ENCODE measurements at places on chromosomes 6 and 20.

GRCh38 chr6:68876792-68877493 is 241.9 kb downstream of the ADGRB3 start:
- no peak for DNase-seq

DNA sequence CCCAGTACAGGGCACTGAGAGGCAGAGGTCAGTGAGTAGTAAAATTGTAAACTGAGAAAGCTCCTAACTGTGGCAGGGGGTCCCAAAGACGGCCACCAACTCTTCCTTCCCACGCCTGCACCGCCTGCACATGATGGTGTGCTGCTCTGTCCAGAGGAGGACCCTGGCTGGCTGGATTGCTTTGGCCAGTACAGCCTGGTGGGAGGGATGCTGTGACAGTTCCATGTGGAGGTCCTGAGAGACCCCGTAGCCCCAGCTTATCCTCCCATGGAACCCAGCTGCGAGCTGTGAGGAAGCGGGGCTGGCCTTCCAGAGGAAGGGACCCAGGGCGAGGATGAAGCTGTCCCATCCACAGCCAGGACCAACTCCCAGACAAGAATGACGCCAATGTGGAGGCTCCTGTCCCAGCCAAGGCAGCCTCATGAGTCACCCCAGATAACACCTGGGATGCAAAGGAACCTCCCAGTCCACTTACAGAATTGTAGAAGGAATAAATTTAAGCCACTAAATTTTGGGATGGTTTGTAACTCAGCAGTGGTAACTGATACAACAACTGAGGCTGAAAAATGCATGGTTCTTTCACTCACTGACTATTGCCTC is 2.0 kb upstream of the ACSS1 start:
- DNase-seq, result no peak

DNA sequence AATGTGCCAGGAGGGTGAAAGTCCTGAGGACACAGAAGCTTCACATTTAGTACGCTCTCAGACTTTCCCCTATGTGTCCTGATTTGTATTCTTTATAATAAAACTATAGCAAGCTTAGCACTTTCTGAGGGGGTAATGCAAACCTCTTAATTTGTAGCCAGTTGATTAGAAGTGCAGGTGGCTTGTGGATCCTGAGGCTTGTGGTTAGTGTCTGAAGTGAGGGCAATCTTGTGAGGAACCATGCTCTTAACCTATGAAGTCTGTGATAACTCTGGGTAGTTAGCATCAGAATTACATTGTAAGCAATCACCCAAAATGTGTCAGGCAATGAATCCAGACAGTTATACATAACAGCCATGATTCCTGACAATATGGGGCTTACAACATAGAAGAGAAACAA is 51.1 kb downstream of the LHFPL5 start:
- DNase-seq, result no peak

DNA sequence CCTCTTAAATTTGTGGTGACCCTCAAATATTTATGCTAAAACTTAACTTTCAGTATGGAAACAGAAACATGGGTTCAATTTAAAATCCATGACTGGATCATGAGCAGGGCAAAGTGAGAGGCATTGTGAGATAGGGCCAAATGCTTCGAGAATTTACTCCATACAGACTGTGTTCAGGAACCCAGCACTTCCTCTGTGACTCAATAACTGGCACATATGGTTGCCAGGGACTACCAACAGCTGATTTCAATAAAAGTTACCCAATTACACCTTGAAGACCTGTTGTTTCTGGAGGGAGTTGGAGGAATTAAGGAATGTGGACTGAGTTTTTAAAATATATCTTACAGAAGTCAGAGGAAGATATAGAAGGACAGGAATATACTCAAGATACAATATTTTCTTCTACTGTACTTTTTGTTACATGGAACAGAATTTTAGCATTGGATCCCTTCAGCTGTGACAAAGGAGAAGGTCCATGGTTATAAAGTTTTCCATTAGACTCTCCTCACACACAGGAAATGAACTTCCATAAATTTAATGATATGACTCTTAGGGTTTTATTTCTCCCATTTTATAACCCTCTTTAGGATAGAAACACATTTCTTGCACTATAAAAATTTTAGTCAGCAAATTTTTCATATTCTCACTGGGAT is 258.5 kb downstream of the KHDC1L start:
- no peak for DNase-seq

GRCh38 chr6:105886066-105886813 is 199.9 kb upstream of the PRDM1 start:
- DNase-seq, result no peak

GRCh38 chr6:63858691-63859090 is 223.1 kb downstream of the PHF3 start:
- DNase-seq, result no peak

DNA sequence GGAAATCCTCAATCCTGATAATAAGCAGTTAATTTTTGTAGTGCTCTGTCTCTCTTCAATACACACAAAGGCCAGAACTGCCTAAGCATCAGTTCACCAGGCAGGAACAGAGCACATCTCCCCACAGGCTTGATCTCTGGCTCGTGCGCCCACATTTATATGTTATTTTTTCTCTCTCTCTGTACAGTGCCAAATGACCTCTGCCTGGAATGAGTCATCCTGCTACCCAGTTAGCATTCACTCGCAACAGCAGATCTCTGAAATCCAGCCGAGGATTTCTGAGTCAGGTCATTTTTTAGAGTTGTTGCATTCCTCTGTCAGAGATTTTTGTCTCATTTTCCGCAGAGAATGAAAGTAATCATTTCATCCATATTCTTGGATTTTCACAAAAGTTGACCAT is 107.1 kb downstream of the COL12A1 start:
- no peak for DNase-seq

GRCh38 chr6:168715643-168716481 is 274.9 kb downstream of the SMOC2 start:
- DNase-seq, result no peak

- DNase-seq, result no peak
Observed at GRCh38 chr20:53527196-53527595, 66.4 kb downstream of the ZNF217 start.

- peak; percentile 42 for DNase-seq
Observed at GRCh38 chr20:37518606-37519507, 2.2 kb upstream of the NNAT start.

DNA sequence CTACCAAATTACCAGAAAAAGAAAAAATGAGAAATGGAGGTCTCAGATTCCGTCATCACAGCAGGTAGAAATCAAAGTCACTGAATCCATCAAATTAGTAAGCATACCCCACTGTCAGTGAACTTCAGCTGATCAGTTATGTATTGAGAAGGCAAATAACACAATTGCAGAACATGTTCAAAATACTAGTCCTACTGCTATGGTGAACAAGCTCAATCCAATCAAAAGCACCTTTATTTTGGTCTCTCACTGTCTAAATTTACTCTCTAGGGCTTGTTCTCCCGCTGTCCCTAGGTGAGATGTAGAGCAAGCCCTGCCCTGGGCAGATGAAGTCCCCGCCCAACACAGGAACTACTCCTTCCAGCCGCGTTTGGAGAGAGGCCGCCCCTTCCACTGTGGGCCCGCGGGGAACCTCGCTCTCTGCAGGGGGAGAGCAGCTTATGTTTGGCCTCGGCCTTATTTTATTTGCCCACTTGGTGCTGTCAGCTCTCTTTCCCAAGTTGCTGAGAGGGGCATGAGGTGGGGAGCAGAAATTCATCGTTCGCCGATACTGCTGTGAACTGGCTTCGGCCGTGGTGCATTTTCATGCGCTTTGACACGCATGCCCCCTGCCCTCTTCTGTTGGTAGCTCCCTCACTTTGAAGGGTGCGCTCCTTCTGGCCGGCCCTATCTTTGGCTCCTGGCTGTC is 14.3 kb upstream of the MAP1LC3A start:
- no peak for DNase-seq

GRCh38 chr6:163387317-163387716 is 27.2 kb upstream of the QKI start:
- DNase-seq, result no peak

DNA sequence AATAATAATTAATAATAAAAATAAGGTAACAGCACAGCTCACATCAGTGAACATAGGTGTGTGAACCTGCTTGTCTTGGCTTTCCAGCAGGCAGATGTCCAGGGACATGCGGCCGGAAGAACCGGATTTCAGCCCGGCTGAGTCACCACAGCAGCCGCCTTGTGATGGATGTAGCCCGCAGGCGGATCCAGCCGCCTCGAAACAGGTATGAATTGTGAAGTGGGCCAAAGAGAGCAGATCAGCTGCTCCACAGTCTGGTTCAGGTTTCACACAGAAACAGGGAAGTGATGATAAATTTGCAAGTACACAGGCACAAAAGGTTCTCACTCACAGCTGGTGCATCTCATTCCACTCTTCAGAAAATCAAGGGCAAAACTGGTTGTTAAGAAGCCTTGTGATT is 55.1 kb downstream of the ID4 start:
- no peak for DNase-seq

GRCh38 chr6:33019372-33019771 is 10.0 kb upstream of the HLA-DOA start:
- DNase-seq, result no peak

- peak; percentile 17 for DNase-seq
Observed at GRCh38 chr6:11575408-11576033, 38.0 kb downstream of the TMEM170B start.

DNA sequence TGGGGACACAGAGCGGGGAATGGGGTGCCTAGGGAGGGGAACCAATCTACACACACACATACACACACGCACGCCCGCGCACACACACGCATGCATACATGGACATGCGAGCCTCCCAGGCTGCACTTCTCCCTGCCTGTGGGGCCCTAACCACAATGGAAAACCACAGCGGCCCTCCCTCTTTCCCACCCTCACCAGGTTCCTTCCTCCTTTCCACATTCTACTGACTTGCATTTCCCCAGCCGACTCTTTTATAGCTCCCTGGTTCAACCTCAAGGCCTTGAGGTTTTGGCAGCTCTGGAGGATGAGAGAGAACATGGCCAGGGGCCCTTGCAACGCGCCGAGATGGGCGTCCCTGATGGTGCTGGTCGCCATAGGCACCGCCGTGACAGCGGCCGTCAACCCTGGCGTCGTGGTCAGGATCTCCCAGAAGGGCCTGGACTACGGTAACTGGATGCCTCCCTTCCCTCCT is at the start of gene BPI:
BPI (plus strand) TSS at position 249 of the 472 bp plus-strand sequence; CDS start at position 317, 68 bp downstream.
- DNase-seq, result no peak

- no peak for DNase-seq
Observed at GRCh38 chr6:106426250-106426970, 65.9 kb downstream of the CRYBG1 start.

DNA sequence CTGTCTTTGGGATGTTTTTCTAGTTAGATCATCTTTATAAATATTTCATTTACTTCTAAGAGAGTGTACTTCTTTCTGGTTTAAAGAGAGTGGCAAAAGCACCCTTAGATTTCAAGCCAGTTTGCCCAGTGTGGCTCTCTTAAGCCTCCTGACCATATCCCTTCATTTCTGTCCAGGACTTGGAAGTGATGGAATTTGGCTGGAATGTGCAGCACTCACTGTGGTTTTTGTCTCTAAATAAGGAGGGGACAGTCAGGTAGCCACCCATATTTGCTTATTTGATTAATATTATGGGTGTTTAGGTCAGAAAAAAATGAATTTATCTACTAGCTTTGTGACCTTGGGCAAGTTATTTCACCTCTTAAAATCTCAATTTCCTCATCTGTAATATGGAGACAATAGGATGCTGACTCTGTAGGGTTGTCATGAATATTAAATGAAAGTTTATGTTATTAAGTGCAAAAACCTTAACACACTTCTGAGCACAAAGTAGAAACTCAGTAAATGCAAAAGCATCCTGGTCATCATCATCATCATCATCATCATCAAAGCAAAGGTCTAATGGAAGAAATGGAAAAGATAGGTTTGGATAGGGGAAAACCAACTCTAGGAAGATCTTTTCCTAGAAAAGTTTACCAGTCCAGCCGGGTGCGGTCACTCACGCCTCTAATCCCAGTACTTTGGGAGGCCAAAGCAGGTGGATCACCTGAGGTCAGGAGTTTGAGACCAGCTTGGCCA is 3.1 kb downstream of the CRYBG1 start:
- DNase-seq, result no peak

GRCh38 chr6:12527339-12527738 is 189.2 kb upstream of the PHACTR1 start:
- no peak for DNase-seq

DNA sequence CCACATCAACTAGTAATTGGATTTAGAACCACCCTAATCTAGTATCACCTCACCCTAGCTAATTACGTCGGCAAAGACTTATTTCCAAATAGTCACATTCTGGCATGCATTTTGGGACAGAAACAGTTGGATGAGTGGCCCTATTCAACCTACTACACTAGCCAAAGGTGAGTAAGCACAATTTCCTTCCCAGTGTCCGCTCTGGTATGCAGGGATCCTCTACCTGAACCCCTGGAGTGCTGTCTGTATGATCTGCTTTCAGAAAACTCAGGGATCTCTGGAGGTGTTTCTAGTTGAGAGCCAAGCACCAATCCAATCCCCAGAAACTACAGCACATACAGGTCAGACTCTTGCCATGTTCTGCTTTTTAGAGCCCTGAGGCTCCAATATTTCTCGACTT is 717.4 kb upstream of the MANEA start:
- DNase-seq, result no peak

GRCh38 chr20:17227669-17228623 is 1.1 kb downstream of the PCSK2 start:
- no peak for DNase-seq

- no peak for DNase-seq
Observed at GRCh38 chr20:48238326-48238725, 453.0 kb upstream of the SULF2 start.

GRCh38 chr20:36028106-36028808 is 59.9 kb downstream of the CNBD2 start:
- DNase-seq, result no peak

- DNase-seq, result no peak
Observed at GRCh38 chr6:8080362-8081151, 16.4 kb upstream of the BLOC1S5 start.

DNA sequence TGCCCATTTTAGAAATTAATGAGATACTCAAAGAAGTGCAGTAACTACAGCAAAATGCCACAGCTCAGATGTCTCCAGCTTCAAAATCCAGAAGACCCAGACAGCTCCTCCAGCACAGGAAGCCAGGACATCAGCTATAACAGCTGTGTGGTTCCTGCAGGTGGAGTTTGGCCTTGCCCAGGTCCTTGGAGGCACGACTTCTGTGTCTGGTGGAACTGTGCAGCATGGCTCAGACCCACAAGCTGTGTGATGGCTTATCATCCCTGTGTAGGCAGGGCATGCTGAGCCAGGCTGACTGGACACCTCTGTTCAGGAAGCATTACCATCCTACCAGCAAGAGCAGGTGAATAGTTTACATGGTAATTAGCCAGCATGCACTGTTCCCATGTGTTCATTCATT is 26.5 kb upstream of the CD93 start:
- no peak for DNase-seq

DNA sequence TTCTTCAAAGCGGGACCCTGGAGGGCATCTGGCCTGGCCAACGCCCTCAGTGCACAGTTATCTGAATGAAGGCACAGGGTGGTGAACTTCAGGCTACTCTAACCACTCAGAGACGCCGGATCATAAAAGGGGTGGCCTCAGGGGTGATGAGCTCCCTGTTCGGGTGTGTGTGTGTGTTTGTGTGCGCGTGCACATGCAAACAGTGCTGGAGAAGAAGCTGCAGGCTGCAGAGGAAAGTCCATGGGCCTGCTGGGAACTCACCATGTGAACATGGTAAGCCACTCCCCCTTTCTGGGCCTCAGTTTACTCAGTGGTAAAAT is 42.0 kb downstream of the KIAA1755 start:
- no peak for DNase-seq

- DNase-seq, result no peak
Observed at GRCh38 chr20:57738053-57738452, 28.2 kb upstream of the PMEPA1 start.
